ENCODE measurements at places on chromosomes 3 and 15. TPM values are rescaled to one million over a fixed set of nuclear protein-coding genes. Genes with fewer than 3 reads are reported as not detected.

The SLC51A gene
- not detected for total RNA-seq

The TPRG1 gene
- 2.1 TPM for total RNA-seq

The BSN gene
- 2.4 TPM for total RNA-seq

The FMN1 gene
- 1.3 TPM for total RNA-seq

The IL17RE gene
- 0.74 TPM for total RNA-seq

The REC114 gene
- total RNA-seq: not detected

The CYP1A1 gene
- 7.0 TPM for total RNA-seq

The AGBL1 gene
- 0.03 TPM for total RNA-seq

The GOLGA6A gene
- 0.85 TPM for total RNA-seq

The C3orf20 gene
- 0.13 TPM for total RNA-seq

The IL17RD gene
- 10.7 TPM for total RNA-seq

The LRRC31 gene
- total RNA-seq: 0.23 TPM

The SYNPR gene
- not detected for total RNA-seq

The KLHL25 gene
- 7.4 TPM for total RNA-seq

The CACNA2D2 gene
- total RNA-seq: 17.3 TPM

The NPAP1 gene
- total RNA-seq: 0.18 TPM

The CA12 gene
- 0.44 TPM for total RNA-seq

The RETNLB gene
- not detected for total RNA-seq

The ITIH4 gene
- total RNA-seq: 8.2 TPM

The SCAANT1 gene
- not detected for total RNA-seq

The RBPMS2 gene
- total RNA-seq: 24.0 TPM

The SOX14 gene
- 19.7 TPM for total RNA-seq

The MKRN2OS gene
- not detected for total RNA-seq

The RASGRP1 gene
- total RNA-seq: 0.49 TPM

The UPK1B gene
- not detected for total RNA-seq

The USP3 gene
- 33.5 TPM for total RNA-seq

The SNTN gene
- total RNA-seq: not detected

The SRP14 gene
- total RNA-seq: 235 TPM

The MYEF2 gene
- total RNA-seq: 45.9 TPM

The TGM4 gene
- total RNA-seq: not detected

The FILIP1L gene
- total RNA-seq: 19.1 TPM

The SCN5A gene
- total RNA-seq: 1.4 TPM

The THRB gene
- total RNA-seq: 0.38 TPM

The GUCA1C gene
- not detected for total RNA-seq

The CD96 gene
- total RNA-seq: not detected

The CTXN2 gene
- total RNA-seq: 0.18 TPM

The ANKRD28 gene
- 22.6 TPM for total RNA-seq

The GPR15 gene
- not detected for total RNA-seq

The RBM5 gene
- 219 TPM for total RNA-seq

The GPD1L gene
- 2.5 TPM for total RNA-seq

The CYP19A1 gene
- not detected for total RNA-seq

The DUOX1 gene
- total RNA-seq: not detected

The ARNT2 gene
- 0.87 TPM for total RNA-seq

The WDR53 gene
- 22.2 TPM for total RNA-seq

The PAQR9 gene
- total RNA-seq: not detected

The STRA6 gene
- 9.2 TPM for total RNA-seq

The SH3GL3 gene
- 9.4 TPM for total RNA-seq

The FGF12 gene
- 19.1 TPM for total RNA-seq

The SKOR1 gene
- 0.21 TPM for total RNA-seq

The CTXND1 gene
- total RNA-seq: 0.03 TPM

The XIRP1 gene
- total RNA-seq: 0.21 TPM

The MED12L gene
- 4.4 TPM for total RNA-seq

The NCK1 gene
- 53.9 TPM for total RNA-seq

The ZNF860 gene
- total RNA-seq: 1.1 TPM
